ENCODE measurements at places on chromosomes 11 and 22.

DNA sequence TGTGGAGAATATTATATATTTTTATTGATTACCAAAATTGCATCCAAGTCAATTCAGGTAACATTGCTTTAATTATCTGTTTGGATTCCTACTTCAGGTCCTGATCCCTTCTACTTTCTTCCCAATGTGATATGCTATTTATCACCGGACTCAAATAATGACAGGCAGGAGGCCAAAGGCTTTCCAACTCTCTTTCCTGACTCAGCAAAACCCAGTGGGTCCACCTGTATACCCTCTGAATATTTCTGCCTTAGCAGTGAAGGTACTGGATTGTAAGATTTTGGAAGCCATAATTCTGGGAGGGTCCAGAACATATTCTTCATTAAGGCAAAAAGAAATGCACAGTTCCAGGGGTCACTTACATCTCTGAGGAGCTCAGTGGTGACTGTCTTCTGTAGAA is 260.2 kb upstream of the UBASH3B start:
- DNase-seq, result no peak

GRCh38 chr11:76568621-76569020 is 101.9 kb downstream of the LRRC32 start:
- no peak for DNase-seq

DNA sequence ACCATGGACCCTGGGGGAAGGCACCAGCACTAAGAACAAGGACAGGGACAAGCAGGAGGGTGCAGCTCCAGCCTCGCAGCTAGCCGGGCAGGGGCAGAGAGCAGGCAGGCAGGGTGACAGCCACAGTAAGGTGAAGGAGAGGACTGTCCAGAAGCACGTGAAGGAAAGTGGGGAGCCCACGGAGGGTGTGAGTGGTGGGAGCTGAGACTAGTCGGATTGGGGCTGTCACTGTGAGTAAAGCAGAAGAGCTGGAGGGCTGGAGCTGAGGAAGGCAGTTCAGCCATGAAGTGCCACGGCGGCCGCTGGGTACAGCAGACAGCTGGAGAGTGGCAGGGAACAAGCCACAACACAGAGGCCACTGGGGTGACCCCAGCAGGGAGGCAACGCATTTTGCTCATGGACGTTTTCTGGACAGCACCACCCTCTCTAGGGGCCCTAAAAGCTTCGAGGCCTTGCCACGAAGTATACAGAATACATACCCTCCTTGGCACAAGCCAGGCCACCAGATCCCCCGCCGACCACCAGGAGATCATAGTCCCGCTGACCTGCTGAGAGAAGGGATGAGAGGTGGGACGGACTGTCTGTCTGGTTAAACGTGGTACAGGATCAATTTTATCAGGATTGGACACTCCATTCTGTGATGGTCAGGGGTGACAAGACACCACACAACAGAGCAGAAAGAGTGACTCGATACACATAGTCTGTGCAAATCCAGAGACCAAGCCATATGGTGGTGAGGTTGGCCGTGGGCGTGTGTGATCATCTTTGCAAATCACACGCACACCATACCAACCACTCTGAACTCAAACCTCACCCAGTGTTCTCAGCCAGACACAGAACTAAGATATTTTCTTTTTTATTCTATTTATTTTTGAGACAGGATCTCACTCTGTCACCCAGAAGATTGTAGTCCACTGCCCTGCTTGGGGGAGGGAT is 10.8 kb upstream of the COMT start:
- no peak for DNase-seq

DNA sequence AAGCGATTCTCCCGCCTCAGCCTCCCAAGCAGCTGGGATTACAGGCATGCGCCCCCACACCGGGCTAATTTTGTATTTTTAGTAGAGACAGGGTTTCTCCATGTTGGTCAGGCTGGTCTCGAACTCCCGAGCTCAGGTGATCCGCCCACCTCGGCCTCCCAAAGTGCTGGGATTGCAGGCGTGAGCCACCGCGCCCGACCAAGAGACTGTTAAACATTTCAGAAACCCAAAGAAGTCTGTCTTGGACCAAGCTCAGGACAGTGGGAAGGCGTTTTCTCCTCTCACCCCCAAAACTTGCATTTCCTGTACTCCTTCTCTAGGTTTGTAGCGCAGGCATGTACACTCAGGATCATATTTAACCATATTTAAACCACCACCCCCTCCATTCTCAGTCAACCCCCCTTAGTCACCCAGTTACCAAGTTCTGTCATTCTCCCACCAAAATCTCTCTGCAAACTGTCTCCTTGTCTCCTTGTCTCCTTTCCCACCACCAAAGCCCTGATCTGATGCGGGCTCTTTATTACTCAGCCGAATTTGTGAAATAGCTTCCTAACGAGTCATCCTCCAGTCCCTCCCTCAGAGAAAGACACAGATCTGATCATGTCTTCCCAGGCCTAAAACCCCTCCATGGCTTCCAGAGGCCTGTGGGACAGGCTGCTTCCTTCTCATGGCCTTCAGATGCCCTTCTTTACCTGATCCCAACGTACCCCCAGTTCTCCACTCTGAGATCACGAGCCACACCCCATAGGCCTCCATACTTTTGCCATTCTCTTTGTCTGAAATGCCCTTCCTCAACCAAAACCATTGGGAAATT is 29.0 kb upstream of the CREB3L1 start:
- no peak for DNase-seq

DNA sequence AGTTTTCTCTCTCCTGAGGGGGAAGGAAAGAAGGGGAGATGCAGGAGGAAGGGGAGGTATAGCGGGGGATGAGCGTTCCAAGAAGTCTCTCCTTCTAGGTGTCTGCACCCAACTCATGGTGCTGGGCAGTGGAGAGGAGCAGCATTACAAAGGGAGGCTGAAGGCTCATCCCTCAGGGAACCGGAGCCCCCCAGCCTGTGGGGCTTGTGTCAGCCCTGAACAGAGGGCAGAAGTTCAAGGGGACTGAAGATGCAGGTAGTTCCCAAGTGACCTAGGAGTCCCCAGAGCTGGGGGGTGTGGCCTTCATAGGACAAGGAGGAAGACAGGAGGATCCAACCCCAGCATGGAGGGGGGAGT is 1.8 kb downstream of the C11orf68 start:
- DNase-seq, result no peak

DNA sequence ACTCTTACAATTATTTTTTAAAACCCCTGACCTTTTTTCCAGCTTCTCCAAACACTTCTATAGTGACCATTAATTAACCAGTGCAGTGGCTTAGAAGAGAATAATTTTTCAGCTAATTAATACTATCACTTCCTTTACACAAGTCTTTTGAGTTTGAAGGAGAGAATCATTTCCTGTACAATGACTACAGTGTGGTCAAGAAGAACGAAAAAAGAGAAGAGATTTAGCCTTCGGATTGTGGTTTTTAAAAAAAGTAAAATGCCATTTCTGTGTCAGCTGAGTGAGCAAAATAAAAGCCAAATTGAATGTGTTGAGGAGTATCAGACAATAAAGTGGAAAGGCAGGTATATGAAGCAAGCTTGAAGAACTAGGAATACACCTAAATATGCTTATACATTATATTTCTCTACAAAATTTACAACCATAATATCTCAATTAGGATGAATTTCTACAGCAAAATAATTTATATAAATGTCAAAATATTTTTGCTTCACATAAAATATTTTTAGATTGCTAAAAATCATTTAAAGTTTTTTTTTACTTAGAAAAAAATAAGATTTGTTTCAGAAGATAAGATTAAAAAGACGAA is 1155.2 kb upstream of the CNTN5 start:
- no peak for DNase-seq

GRCh38 chr11:125211948-125212340 is 47.4 kb downstream of the PKNOX2 start:
- no peak for DNase-seq

- no peak for DNase-seq
These were observed 876.9 kb upstream of the RAG2 start for GRCh38 chr11:37474889-37475288.

GRCh38 chr22:29109822-29110221 is 37.0 kb downstream of the KREMEN1 start:
- DNase-seq, result no peak

DNA sequence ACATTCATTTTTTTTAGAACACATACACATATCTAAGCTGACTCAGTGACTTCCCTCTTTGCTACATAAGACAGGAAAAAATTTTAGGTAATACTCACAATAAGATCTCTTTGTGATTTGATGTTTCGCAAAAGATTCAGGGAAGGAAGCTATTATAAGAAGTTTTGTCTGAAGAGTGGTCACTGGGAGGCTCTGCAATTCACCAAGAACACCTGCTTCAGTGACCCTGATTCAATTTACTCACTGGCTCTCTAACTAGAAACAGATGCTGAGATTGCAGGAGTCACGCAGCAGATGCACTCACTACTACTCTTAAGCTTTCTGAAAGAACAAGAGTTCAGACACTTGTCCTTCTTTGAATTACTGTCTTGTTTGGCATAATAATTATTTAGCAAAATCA is 193.6 kb upstream of the DDI1 start:
- no peak for DNase-seq

DNA sequence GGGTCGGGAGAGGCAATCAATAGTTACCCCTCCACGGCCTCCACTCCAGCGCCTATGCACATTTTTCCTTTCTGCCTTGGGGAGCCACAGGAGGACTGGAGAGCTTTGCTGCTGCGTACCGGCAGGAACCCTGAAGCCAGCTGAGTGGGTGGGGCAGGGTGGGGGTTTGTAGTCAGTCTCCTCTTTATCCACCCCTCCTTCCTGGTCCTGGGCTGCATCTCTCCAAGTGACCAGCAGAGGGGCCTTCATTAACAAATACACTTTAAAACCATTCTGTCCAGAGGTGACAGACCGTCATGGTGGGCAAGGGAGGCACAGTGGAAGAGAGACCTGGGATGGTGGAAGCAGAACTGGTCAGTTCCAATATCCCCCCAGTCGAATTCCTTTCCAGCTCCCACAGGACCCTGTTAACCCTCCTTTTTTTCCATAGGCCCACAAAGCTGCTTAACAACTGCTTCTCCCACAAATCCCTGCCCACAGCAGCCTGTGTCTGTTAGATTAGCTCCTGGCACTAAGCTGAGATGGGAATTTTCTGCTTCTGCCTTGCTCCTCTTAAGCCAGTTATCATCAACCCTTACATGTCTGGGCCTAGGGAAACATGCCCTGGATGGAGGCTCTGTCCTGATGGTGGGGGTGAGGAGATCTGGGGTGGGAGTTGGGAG is 3.9 kb upstream of the ABCG4 start:
- DNase-seq, result no peak

- no peak for DNase-seq
These were observed 12.2 kb downstream of the ATG16L2 start for GRCh38 chr11:72826191-72826941.

- DNase-seq, result no peak
These were observed 66.9 kb upstream of the SESN3 start for GRCh38 chr11:95297680-95298452.

All from activated CD4-positive, alpha-beta T cell treated with anti-CD3 and anti-CD28 coated beads, Interleukin-2, amount 50 U/mL, for 24 hours (primary cell).